AG08395 (cell line): ENCODE measurements at places on chromosomes 5 and 9.

DNA sequence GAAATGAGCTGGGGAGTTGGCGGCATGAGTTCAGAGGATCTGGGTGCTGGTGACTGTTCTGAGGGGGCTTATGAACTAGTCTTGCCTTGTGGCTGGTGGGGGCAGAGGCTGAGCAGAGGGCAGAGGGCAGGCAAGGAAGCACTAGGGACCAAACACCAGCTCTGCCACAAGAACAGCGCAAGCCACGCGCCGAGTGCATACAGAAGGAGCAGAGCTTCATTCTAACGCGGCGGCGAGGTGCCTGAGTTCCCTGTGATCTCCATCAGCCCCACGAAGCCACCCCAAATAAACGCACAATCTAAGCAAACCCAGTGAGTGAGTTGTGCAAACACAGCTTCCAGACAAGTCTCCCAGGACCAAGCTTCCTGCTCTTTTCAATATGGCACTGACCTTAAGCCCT is 110.6 kb upstream of the ALDH1B1 start:
- DNase-seq: no peak

DNA sequence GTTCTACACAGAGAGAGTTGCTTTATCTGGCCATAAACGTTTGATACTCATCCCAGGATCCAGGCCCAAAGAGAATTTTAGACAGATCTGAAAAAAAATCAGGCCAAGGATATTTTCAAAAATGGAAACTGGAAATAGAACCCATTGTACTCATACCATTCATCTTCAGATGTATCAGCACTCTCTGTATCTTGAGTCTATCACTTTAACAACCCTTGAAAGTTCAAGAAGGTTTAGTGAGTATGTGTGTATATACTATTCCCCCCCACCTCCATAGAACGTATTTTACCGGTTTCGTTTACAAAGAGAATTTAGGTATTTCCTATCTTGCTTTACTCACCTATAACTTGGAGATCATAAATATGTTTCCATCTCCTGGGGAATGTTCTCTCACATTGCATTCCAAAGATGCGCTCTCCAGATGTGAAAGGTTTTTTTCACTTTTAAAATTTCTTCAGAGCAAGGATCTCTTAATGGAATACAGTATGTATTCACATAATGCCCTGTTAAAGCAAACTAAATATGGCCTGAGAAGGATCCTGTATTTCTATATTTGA is 105.5 kb upstream of the TUT7 start:
- DNase-seq: no peak

GRCh38 chr9:81113453-81114124 is 575.8 kb downstream of the TLE1 start:
- no peak for DNase-seq

DNA sequence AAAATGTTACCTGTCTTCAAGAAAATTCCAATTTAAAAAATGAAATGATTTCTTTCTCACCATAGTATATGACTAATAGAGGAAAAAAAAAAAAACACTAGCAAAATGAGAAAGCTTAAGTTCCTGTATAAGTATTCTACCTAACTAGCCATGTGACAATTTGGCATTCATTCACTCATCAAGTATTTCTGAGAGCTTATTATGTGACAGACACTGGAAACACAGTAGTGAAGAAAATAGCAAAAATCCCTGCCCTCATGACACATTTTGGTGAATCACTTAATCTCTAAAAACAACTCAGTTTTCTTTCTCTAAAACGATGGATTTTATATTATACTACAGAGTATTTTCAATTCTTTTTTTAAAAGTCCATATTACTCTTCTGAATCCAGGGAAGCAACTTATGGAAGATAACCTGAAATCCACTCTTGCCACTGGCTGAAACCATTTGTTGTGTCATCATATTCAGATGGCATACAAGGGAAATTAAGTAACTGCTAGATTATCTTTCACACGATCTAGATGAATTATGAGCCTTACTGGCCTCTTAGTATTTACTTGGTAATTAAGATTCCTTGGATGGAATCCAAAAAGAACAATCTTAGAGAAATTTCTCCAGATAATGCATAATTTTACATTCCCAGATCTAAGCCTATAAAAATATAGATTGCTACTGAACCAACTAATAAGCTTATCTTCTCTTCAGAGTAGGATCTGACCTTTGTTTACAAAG is 5.5 kb downstream of the PTBP3 start:
- DNase-seq: no peak

DNA sequence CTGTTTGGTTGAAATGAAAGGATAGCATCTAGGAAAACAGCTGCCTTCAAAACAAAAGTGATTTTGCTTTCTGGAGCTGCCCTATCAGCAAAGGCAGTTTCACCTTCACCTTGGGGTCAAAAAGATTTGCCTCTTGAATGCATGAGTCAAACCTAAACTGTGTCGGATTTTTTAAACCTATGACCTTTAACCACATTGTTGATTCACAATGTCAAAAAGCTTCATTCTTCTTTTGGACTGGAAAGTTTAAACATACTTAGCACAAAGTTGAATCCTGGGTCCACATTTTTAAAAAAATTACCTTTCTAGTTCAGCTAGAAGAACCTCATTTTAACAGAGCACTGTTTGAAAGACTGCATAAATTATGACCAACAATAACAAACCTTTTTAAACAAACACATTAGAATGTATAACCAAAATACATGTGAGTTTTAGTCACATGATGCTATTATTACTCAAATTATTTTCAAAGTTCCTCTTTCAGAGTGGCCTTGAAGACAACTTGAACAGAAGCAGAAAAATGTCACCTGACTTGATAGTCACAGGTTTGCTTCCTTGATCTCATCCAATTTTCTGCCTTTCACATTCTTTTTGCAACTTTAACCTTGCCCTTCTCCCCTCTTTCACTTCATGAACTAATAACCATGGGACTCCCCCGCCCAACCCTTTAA is 109.7 kb upstream of the LHFPL2 start:
- DNase-seq: no peak

GRCh38 chr5:55934115-55934613 is 60.6 kb downstream of the IL6ST start:
- DNase-seq: no peak

DNA sequence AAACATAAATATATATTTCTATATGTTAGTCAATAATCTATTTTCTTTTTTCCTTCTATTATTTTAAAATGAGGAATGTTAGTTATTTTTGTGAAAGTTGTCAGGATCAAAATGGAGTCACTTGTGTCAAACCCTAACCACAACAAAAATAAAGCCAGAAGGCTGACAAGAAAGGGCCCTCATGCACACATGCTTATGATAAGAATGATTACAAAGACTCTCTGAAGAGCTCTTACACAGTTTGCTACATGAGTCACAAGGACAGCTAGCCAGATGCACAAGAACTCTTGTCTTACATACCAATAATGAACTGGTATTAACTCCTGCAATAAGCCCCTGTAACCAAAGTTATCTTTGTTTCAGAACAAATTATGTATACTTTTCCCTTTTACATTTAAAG is 64.7 kb downstream of the GGTA1 start:
- DNase-seq: peak; percentile 33

DNA sequence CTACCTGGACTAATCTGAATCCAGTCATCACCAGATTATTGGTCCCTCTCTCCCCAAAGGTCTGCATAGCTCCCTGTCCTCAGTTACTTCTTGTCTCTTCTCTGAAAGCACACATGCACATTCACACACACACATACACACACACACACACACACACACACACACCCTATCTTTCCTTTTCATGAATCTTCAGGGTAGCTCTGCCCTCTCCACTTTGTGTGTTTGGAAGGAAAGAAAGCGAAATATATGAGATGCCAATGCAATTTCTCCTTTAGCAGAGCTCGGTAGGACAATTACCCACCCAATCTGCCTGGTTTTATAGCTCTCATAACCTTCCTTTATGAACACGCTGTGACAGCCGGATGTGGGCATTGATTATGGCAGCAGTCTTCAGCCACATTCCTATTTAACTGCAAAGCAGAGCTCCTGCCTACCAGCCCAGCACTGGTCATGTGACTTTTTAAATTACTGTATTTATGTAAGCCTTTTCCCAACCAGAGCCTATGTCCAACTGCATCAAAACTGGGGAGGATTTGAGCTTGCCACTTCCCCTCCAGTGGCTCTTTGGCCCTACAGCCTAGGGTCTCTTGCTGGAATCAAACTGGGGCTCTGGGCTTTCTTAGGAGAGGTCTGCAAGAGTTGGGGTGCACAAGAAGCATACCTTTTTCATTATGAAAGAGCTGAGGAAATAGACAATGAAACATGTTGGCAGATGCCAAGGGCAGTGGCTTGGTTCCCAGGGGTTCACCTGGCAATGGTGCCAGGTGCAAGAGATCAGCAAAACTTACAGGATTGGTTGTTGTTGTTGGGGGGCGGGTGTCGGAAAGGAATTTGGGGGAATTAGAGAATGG is 20.8 kb upstream of the MATR3 start:
- peak; percentile 17 for DNase-seq

GRCh38 chr5:133688391-133688790 is 76.0 kb upstream of the FSTL4 start:
- peak; percentile 31 for DNase-seq

DNA sequence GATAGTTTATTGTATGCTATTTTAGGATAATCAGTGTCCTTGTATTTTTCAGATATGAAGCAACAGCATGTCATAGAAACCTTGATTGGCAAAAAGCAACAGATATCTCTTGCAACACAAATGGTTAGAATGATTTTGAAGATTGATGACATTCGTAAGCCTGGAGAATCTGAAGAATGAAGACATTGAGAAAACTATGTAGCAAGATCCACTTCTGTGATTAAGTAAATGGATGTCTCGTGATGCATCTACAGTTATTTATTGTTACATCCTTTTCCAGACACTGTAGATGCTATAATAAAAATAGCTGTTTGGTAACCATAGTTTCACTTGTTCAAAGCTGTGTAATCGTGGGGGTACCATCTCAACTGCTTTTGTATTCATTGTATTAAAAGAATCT is 14.5 kb downstream of the CCT5 start:
- DNase-seq: no peak

DNA sequence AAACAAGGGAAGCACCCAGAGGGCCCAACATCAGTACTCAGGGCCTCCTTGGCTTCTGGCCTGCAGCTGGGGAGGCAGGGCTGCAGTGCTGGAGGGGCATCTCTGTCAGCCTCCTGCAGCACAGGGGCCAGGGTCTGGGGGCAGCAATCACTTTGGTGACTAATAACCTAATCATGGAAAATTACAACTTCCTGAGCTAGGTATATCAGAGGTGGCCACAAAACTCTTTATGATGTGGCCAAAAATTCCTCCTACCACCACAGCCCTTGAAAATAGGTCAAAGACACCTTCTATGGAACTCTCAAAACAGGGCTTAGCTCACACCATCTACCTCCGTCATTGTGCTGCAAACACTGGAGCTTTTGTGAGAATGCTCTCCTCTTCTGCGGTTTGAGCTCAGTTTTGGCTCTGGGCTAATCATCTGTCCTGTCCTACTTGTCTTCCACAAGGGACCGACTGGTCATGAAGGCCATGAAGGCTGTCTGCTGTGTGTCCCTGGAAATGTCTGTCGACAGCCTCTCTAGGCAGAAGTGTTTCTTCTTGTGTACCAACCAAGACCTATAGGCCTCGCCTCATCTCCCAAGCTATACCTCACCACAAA is 28.6 kb downstream of the CSF2 start:
- DNase-seq: no peak

DNA sequence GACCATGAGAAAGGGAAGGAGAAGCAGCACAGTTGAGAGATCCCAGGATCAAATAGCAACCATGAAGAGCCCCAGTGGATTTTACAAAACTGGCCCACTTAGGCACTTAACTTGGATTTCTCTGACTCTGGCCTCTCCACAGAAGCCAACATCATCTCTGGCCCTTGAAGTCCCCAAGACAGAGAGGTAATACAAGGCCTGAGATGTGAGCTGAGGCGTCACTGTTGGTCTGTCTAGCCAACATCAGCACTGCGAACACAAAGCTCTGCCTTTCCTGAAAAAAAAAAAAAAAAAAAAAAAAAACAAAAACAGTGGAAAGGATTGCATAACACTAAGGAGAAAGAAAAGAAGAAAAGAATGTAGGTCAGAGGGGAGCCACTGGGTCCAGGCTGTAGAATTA is 378.3 kb downstream of the BRINP1 start:
- DNase-seq: no peak

GRCh38 chr5:113038136-113038535 is 61.5 kb downstream of the DCP2 start:
- no peak for DNase-seq

- no peak for DNase-seq
Measured at GRCh38 chr5:138316355-138316754, 15.2 kb downstream of the CDC25C start.

DNA sequence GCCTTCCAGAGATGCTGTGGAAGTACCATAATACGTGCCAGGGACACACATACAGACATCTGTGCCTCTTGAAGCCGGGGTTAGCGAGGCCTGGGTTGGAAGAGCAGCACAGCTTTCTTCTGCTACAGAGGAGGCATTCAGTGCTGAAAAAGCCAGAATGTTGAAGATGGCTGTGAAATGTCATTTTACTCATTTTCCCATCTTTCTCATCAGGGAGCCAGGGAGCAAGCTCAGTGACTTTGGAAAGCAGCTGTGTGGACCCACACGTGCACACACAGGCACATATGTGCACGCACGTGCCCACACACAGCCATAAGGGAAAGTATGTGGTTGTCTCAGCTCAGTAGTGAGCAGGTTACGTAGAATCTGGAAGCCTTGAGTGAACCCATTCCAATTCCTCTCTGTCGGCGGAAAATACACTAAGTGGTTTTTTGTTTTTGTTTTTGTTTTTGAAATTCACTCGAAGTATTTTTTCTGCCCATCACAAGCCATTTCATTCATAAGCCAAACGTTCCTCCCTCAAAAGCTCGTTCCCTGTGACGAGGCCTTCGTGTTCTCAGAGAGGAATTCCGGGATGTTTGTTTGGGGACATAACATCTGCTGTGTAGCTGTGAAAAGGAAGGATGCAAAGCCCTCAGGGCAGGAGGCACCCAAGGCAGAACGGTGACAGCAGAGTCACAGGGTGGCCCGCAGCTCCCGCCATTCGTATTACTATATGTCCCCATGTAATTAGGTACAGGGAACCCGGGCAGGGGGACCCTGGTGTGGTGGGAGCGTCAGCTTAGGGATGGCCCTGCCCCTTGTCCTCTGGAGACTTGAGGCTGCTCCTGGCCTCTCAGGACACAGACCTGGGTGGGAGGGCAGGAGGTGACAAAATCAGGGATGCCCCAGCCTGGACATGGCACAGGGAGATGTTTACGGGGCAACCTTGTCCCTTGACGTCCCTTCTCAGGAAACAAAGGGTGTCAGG is 29.0 kb upstream of the ANKRD33B start:
- no peak for DNase-seq

- no peak for DNase-seq
Measured at GRCh38 chr9:128182893-128183588, 8.3 kb downstream of the CIZ1 start.

DNA sequence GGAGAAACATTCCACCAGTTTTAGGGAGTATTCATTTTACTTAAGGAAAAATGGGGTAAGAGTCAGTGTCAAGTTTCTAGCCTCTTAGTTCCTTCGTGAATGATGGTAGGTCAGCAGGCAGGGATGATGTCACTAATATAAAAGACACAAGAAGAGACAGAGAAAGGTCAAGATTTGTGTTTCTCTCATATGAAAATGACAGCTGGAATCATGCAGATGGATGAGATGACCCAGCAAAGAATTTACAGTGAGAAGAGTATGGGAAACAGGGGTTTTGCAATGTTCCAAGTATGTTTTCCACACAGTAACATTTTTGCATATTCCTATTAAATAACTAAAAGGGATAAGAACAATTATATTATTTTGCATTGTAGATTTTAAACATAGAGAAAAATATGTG is 749.6 kb upstream of the DMAC1 start:
- no peak for DNase-seq
